ENCODE measurements at places on chromosomes 16 and 17. TPM values are rescaled to one million over a fixed set of nuclear protein-coding genes. Genes with fewer than 3 reads are reported as not detected.

GRCh38 chr16:89085755-89086154, 7.9 kb upstream of the ACSF3 start:
- no peak for DNase-seq

GRCh38 chr16:80836846-80837245, 32.4 kb upstream of the CDYL2 start:
- no peak for DNase-seq

GRCh38 chr17:80413771-80414507, 1.0 kb upstream of the ENDOV start:
- no peak for DNase-seq

DNA sequence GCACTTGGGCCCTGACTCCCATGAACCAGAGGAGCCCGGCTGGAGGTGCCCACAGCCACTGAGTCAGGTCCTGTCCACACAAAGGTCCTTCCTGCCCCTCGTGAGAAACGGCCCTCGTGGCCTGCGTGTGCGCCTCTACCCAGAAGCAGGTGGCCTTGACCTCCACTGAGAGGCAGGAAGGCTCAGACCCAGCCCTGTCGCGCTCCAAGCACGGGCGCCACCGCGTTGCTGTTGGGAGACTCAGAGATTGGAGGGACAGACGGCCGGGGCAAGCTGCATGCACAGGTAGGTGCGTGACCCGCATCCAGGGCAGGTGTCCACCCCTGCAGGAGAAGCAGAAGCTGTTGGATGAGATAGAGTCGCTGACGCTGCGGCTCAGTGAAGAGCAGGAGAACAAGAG, 8.1 kb upstream of the CAPN15 start:
- DNase-seq, result no peak

GRCh38 chr16:87472935-87473334, 19.9 kb downstream of the ZCCHC14 start:
- no peak for DNase-seq

- no peak for DNase-seq
Measured at GRCh38 chr17:42126836-42127235, 4.2 kb downstream of the HSPB9 start.

DNA sequence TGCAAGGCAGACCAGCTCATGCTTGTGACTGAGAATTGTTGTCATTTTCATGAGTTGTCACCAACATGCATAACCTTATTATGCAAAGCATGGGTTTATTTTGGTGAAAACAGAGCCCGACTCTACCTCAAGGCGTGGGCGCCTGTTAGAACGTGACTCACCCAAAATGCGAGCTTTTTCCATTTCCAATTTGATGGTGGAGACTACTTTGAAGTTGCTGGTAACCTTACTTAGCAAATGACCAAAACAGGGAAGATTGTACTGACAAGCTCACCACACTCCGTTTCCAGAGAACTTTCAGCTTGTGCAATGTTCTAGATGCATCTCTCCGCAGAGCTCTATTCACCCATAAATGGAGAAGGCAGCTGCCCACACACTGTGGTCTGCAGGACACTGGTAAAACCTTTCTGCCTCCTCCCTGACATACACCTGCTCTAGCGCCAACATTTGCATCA, 284.5 kb downstream of the MAF start:
- DNase-seq, result no peak

DNA sequence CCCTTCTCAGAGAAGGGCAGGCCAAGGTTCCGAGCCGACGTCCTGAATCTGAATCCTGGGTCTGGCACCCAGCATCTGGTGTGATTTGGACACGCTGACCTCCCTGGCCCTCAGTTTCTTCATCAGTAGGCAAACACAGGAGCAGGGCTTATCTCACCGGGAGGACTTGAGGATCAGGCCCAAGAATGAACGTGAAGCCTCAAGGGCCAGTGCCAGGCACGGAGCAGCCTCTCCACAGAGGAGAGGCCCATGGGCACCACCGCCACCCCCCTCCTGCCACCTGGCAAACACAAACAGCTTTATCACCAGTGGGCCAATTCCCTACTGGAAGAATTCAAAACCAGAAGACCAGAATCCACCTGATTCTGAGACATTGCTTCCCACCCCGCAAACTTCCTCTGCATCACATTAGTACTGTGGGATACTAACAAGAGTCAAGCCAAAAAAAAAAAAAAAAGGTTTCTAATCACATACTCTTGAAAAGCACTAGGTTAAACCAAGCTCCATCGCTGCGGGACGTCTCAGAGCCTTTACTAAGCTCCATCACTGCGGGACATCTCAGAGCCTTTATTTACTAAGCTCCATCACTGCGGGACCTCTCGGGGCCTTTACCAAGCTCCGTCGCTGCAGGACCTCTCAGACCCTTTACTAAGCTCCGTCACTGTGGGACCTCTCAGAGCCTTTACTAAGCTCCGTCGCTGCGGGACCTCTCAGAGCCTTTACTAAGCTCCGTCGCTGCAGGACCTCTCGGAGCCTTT, 68.0 kb upstream of the DOC2B start:
- DNase-seq, result peak; percentile 46

- DNase-seq, result no peak
Measured at GRCh38 chr17:51456942-51457341, 196.6 kb downstream of the UTP18 start.

- DNase-seq, result no peak
Measured at GRCh38 chr17:38897671-38898290, 27.6 kb upstream of the LASP1NB start.

DNA sequence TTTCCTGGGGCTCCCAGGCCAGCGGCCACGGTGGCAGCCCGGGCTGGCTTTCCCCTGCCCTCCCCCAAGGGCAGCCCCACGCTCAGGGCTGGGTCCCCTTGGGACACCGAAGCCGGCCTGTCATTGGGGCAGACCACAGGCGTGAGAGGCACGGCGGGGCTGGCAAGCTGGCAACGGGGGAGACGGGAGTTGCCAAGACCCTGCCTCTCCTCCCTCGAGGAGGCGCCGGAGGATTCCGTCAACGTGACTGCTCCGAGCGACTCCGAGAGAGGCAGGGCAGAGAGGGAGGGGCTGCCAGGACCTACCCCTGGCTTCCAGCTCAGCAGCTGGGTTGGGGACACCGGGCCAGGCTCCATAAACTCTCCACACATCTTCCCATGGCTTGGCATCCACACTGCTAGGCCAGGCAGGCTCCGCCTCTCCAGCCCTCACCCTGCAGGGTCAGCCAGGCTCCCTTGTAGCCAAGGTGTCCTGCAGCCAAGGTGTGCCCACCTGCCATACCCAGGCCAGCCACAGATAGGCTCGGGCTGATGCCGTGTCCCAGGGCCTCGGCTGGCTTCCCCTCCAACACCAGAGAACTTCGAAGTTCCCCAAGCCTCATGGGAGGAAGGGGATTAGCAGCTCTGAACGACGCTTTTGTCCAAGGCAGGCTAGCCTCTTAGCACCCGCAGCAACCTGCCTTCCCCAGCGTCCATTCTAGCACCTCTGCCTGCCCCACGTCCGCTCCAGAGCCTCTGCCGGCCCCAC, 25.5 kb downstream of the TIMM22 start:
- no peak for DNase-seq

DNA sequence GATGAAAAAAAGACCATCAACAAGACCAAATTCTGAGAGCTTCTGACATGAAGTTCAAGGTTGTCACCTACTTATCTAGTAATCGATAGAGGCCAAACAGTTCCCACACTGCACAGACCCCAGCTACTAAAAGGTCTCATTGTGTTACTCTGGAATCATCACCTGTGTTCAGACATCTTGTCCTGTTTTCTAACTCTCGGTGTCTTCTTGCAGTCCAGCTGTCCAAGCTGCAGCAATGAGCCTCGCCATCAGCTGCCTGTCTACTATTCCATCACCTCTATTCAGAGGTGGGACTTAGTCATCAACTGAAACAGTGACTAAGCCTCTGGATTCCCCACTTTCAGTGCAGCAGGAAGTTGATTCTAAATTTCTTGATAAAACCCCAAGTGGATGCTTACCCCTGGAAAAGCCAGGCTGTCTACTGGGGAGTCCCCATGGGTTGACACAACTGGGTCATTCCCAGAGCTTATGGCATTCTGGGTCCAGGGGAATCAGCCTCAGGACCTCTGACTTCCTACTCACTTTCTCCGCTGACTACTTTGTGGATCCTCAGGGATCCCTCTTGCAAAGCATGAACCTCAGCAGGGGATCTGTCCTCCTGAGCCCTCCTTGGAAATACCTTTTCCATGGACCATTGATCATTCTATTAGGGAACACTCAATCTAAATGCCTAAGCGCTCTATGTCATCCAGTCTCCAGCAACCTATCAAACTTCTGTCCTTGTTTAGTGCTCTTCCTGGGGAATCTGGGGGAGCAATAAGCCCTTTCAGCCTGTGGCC, 46.5 kb downstream of the HNF1B start:
- DNase-seq, result no peak

EPN3 gene
- 8.5 TPM for total RNA-seq

SPATA32 gene
- total RNA-seq, result not detected

HP gene
- 8.3 TPM for total RNA-seq

CDH11 gene
- total RNA-seq, result 26.1 TPM

C16orf54 gene
- total RNA-seq, result 0.94 TPM

All from cardiac septum (tissue), 1 donor.